HS-5 (cell line): ENCODE measurements at places on chromosomes 12 and 14.

DNA sequence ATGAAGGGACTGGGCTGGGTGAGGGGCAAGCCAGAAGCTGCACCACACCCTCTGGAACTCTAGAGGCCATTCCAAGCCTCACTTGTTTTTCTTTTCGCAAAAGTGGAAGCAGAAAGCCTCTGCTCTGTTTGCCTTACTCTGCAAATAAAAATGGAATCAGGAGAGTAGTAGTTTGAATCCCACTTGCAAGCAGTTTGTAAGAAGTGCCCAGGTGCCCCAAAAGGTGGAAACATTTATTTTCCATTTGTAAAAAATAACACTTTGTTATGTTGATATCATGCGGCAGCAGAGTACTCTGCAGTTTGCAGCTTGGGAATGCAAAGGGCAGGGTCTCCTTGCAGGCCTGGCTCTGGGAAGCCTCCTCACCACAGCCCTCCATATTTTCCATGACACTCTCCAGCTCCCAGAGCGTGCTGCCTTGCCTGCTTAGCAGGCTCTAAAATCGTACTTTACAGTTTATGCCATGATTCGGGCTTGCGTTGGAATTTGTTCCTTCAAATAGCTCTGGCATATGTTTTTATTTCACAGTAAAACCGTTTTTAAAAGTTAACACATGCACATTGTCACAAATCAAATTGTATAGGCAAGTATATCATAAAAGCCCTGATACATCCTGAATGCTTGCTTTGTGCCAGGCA lies 20.0 kb downstream of the TUNAR start:
- DNase-seq: no peak

DNA sequence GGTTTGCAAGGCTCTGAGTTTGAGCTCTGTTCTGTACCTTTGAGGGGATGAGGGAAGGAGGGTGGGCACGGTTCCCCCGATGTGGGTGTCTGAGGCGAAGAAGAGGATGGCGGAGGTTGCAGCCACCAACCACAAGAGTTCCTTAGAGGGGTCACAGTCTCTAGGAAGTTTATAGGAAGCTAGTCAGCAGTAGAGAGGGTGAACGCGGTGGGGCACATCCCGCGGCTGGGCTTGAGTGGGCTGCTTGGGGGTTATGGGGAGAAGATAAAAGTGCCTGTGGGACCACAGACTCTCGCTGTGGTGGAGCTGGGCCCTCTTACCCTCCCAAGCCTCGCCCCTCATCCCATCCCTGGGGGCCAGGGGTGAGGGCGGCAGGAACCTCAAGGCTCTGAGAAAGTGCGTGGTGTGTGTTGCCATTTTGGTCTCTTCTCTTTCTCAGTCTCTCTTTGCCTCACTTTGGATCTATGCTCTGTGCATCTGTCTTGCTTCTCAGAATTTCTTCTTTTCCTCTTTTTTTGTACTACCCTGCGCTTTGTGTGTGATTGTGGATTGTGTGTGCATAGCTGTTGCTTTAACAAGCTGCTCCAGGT lies 2.7 kb downstream of the CD4 start:
- no peak for DNase-seq

- DNase-seq: no peak
These were observed 4.6 kb upstream of the LRP1-AS start for GRCh38 chr12:57151741-57152630.

- no peak for DNase-seq
These were observed 69.9 kb downstream of the RASSF3 start for GRCh38 chr12:64680235-64680634.

DNA sequence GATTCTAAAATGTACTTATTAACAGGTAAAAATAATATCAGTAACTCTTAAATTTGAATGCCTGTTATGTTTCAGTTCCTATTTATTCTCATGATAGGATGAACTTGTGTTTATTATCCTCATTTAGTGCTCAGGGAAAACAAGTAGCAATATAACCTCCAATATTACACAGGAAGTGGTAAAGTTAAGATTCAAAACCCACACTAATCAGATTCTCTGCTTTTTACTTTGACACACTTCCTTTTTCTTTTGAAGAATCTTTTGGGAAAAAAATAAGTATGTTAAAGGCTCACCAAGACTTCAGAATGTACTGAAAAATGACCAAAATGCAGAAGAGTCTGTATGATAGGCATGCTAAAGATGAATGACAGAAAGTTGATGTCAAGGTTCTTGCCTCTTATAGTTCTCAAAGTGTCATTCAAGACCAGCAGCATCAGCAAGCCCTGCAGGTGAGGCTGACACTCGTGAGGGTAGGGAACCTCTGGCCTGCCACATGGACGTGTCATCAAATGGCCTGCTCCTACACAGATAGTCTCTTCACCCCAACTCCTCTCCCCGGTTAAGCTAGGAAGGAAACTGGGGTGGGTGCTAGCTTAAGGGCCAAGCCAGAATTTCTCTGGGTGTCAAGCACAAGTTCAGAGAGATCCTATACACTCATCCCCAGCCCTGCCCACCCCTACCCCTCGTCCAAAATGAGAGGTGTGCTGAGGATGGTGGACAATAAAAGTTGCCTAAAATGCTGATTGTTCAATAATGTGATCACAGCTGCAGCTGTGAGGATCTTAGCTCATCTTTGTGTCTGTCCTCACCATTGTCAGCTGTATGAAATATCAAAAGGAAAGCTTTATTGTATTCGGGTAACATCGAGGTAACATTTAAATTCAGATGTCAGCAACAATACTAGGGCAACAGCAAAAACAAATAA lies 6.3 kb downstream of the TBPL2 start:
- DNase-seq: no peak

GRCh38 chr12:114812384-114812783 lies 128.4 kb upstream of the TBX3 start:
- no peak for DNase-seq
